Kidney (tissue), 22 donors: ENCODE measurements at places on chromosomes 11 and 22. TPM values are rescaled to one million over a fixed set of nuclear protein-coding genes. Genes with fewer than 3 reads are reported as not detected.

RCN1 gene
- total RNA-seq: 82.0 TPM

IGF2 gene
- total RNA-seq: 30.5 TPM

CD81 gene
- 950 TPM for total RNA-seq

PTGDR2 gene
- total RNA-seq: 0.16 TPM

MIOX gene
- total RNA-seq: 3.5 TPM

CERK gene
- 28.2 TPM for total RNA-seq

NXPE1 gene
- total RNA-seq: 0.25 TPM

PNPLA5 gene
- total RNA-seq: not detected

PPP2R1B gene
- total RNA-seq: 35.5 TPM

OR52N4 gene
- total RNA-seq: 0.60 TPM

NXPE2 gene
- total RNA-seq: 0.22 TPM

KCNQ1OT1 gene
- 4.4 TPM for total RNA-seq

OR51T1 gene
- not detected for total RNA-seq

ETS1 gene
- total RNA-seq: 124 TPM

MS4A1 gene
- 11.1 TPM for total RNA-seq

DNAJB7 gene
- not detected for total RNA-seq

SLCO2B1 gene
- total RNA-seq: 117 TPM

SLC2A11 gene
- 28.9 TPM for total RNA-seq

TMEM132A gene
- total RNA-seq: 19.1 TPM

FADS3 gene
- 58.2 TPM for total RNA-seq

OR52I1 gene
- not detected for total RNA-seq

KCNK4 gene
- not detected for total RNA-seq

FGF4 gene
- total RNA-seq: not detected

OR4A16 gene
- total RNA-seq: not detected

OR2D2 gene
- total RNA-seq: 0.60 TPM

NXPE4 gene
- total RNA-seq: 0.63 TPM

SLC15A3 gene
- 27.0 TPM for total RNA-seq

SMIM38 gene
- total RNA-seq: 0.63 TPM

MOB2 gene
- 51.7 TPM for total RNA-seq

OR8B12 gene
- total RNA-seq: not detected
